Ovary (tissue), 10 donors: ENCODE measurements at places on chromosomes 2 and 18.

DNA sequence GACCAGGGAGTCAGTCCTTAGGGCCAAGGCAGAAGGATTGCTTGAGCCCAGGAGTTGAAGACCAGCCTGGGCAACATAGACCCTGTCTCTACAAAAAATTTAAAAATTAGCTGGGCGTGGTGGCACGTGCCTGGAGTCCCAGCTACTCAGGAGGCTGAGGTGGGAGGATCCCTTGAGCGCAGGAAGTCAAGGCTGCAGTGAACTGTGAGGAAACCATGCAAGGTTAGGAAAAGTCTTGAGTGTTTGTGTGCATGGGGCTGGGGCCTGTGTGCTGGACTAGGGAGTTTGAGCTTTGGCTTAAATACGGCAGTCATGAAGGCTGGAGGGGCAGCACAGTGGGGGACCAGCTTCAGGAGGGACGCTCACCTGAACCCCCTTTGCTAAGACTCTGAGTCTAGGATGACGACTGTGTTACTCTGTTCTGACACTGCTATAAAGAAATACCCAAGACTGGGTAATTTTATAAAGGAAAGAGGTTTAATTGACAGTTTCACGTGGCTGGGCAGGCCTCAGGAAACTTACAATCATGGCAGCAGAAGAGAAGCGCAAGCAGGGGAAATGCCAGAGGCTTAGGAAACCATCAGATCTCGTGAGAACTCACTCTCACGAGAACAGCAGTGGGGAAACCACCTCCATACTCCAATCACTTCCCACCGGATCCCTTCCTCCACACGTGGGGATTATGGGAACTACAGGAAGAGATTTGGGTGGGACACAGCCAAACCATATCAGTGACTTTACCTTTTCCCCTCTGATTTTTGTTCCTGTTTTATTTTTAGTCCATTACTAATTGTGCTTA is 39.4 kb downstream of the GORASP2 start:
- no peaks in the 10 kb centered on the region for H3K36me3 ChIP-seq
- H3K4me1 ChIP-seq = peaks cover 2% of the 10 kb centered on the region
- H3K27ac ChIP-seq = no peak overlapping the region
- no peak for DNase-seq
- no peaks in the 10 kb centered on the region for H3K27me3 ChIP-seq

DNA sequence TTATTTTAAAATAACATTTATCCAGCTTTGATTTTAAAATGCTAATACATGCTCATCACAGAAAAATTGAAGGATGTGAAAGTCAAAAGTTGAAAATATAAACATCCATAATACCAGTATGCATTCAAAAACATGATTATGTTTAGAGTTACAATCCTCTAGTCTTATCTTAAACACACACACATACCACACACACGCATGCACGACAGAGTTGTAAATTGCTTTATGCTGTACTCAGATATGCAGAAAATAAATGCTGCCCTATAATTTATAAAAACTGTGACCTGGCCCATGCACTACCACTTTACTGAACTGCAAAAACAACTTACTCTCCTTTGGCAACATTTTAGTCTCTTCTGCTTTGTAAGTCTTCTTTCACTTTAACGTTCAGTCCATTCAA is 793.0 kb upstream of the FANCL start:
- DNase-seq = no peak
- H3K4me1 ChIP-seq = no peaks in the 10 kb centered on the region
- no peaks in the 10 kb centered on the region for H3K36me3 ChIP-seq
- H3K27ac ChIP-seq = no peak overlapping the region
- H3K4me3 ChIP-seq = no peak overlapping the region

GRCh38 chr2:218567797-218568189 is 358 bp downstream of the USP37 start:
- no peak for DNase-seq
- no peaks in the 10 kb centered on the region for H3K36me3 ChIP-seq
- H3K27ac ChIP-seq = peak overlapping the region; percentile 91
- H3K27me3 ChIP-seq = no peaks in the 10 kb centered on the region
- peak overlapping the region; percentile 69 for H3K4me3 ChIP-seq

DNA sequence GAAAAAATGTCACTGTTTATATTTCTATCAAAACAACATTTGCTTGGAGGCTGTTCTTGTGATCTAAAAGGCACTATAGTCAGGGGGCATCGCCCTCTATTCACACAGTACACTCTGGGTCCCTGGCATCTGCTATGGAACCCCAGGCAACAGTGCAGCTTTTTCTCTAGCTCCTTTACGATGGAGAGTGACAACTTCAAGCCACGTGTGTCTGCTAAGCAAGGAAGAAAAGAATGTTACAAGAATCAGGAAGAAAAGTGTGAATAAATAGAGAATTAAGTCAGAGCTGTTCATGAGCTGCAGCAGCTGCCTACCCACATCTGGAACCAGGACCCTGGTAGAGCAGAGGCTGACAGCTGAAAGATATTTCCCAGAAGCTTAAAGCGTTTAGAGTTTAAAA is 11.2 kb downstream of the RND3 start:
- no peak overlapping the region for H3K4me3 ChIP-seq
- H3K27ac ChIP-seq = no peak overlapping the region
- H3K4me1 ChIP-seq = no peaks in the 10 kb centered on the region

DNA sequence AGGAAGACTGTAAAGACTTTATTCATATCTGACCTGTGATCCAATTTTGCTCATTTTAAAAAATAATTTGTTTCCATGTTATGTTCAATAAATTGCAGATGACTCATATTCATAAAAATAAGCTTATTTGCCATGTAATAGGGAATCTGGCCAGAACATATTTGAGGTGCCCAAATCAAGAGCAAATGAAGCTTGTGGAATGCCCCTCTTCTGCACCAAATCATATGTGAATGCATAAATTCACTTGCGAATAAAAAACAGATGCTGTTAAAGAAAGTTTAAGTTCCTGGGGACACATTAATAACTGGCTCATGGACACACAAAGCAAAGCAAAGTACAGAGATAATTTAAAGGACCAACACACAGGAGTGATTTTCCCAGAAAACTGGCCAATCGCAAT is 279.0 kb upstream of the CDH2 start:
- H3K4me3 ChIP-seq = no peak overlapping the region
- H3K4me1 ChIP-seq = no peaks in the 10 kb centered on the region
- no peaks in the 10 kb centered on the region for H3K27me3 ChIP-seq
- no peaks in the 10 kb centered on the region for H3K36me3 ChIP-seq
- no peak for DNase-seq

GRCh38 chr18:62523631-62524439 is 1.0 kb downstream of the ZCCHC2 start:
- H3K27ac ChIP-seq = peak overlapping the region; percentile 87
- peak; percentile 48 for DNase-seq
- no peaks in the 10 kb centered on the region for H3K36me3 ChIP-seq
- peaks cover 7% of the 10 kb centered on the region for H3K4me1 ChIP-seq

GRCh38 chr2:128543646-128544045 is 225.0 kb upstream of the HS6ST1 start:
- H3K27ac ChIP-seq = no peak overlapping the region
- no peak overlapping the region for H3K4me3 ChIP-seq
- no peaks in the 10 kb centered on the region for H3K36me3 ChIP-seq
- DNase-seq = no peak

- no peaks in the 10 kb centered on the region for H3K36me3 ChIP-seq
- no peak overlapping the region for H3K27ac ChIP-seq
- no peaks in the 10 kb centered on the region for H3K4me1 ChIP-seq
- no peak for DNase-seq
- no peaks in the 10 kb centered on the region for H3K27me3 ChIP-seq
- H3K4me3 ChIP-seq = no peak overlapping the region
These were observed 67.2 kb downstream of the XDH start for GRCh38 chr2:31347319-31347718.

GRCh38 chr2:80269806-80270205 is 34.7 kb downstream of the LRRTM1 start:
- H3K36me3 ChIP-seq = no peaks in the 10 kb centered on the region
- H3K4me1 ChIP-seq = no peaks in the 10 kb centered on the region
- no peak overlapping the region for H3K4me3 ChIP-seq

- H3K4me3 ChIP-seq = no peak overlapping the region
- H3K36me3 ChIP-seq = no peaks in the 10 kb centered on the region
- no peak overlapping the region for H3K27ac ChIP-seq
- no peak for DNase-seq
- no peaks in the 10 kb centered on the region for H3K27me3 ChIP-seq
- H3K4me1 ChIP-seq = no peaks in the 10 kb centered on the region
These were observed 1339.4 kb upstream of the CHAC2 start for GRCh38 chr2:52428224-52428623.

DNA sequence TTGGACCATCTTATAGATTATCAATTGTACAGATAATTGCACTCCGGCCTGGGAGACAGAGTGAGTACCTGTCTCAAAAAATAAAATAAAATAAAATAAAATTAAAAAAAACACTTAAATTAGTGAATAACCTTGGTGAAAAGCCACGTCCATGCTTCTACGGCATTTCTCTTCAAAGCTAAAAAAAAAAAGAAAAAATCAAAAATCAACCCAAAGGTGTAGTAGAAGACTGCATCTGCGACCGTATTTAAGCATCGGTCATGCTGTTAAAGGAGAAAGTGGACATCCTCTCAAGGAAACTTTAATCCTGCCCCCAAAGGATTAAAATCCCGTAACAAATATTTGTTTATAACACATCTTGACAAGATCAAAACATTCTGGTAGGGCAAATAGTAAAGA is 350 bp upstream of the RNF138 start:
- H3K27ac ChIP-seq = peak overlapping the region; percentile 99
- H3K4me1 ChIP-seq = peaks cover 2% of the 10 kb centered on the region
- no peak for DNase-seq
- no peaks in the 10 kb centered on the region for H3K36me3 ChIP-seq
- peak overlapping the region; percentile 65 for H3K4me3 ChIP-seq

GRCh38 chr2:74334931-74335333 is 8.3 kb downstream of the SLC4A5 start:
- no peaks in the 10 kb centered on the region for H3K4me1 ChIP-seq
- no peak overlapping the region for H3K4me3 ChIP-seq
- DNase-seq = peak; percentile 83
- H3K27me3 ChIP-seq = no peaks in the 10 kb centered on the region
- H3K27ac ChIP-seq = no peak overlapping the region

DNA sequence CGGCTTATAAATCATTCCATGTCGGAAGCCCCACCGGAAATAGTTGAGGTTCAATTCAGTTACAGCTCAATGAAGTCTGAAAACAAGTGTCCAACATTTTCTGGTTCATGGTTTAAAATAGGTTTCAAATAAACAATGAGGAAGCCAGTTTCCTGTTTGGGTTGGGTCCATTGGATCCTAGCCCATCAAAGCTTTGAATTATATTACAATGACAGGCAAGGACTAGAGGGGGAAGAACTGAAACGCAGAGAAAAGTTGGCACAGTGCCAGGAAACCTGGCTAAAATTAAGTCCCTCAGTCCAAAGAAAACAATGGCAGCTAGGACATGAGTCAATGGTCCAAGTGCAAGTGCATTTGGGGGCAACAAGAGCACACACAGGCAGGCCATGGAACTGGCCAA is 32.0 kb downstream of the SLC14A1 start:
- H3K4me3 ChIP-seq = no peak overlapping the region
- peak; percentile 24 for DNase-seq
- no peaks in the 10 kb centered on the region for H3K4me1 ChIP-seq
- H3K27me3 ChIP-seq = no peaks in the 10 kb centered on the region
